Muscle of leg (tissue), 16 donors: ENCODE measurements at places on chromosomes 7 and 10. TPM values are rescaled to one million over a fixed set of nuclear protein-coding genes. Genes with fewer than 3 reads are reported as not detected.

- no peak for DNase-seq
These were observed 594 bp downstream of the CNNM1 start for GRCh38 chr10:99329554-99330346.

- DNase-seq: peak; percentile 65
These were observed 452 bp downstream of the SEMA3C start for GRCh38 chr7:80918399-80918798.

DNA sequence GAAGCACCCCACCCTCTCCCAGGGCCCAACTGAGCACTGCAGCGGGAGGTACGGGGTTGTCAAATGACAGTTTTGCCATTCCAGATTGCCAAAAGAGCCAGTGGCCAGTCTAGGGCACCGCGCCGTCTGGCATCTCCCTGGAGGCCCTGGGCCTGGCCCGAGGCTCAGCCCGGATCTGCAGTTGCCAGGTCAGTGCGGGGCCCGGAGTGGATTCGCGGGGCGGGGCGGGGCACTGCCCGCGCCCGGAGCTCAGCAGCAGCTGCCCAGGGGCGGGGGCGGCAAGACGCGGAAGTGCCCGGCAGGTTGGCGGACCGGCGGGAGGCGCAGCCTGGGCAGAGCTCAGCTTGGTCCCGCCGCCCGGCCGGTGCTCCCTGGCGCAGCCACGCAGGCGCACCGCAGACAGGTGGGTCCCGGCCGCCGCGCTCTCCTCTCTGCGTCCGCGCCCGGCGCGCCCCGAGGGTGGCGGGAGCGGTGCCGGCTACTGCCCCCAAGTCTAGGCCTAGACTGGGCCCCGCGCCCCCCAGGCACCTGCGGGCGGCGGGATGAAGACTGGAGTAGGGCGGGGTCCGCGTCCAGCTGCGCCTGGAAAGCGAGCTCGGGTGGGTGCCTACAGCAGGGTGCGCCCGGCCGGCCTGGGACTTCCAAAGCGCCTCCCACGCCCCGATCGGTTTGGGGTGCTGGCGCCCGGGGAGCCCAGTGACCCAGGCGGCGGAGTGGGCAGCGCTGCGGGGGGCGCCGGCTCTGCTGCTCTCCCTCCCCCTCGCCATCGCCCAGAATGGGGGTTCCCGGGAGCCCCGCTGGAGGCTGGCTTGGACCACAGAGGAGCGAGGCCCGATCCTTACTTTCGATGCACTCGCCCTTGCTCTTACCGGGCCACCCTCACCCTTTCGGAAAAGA is at the start of gene IRF5:
Gene IRF5, plus strand, starts transcription at position 281 of the 897 bp plus-strand sequence. CDS start 4,155 bp downstream, outside the sequence.
- peak; percentile 39 for DNase-seq

NCF1 gene
- total RNA-seq: 0.66 TPM

GRCh38 chr10:11793762-11794479 is 29.2 kb upstream of the PROSER2 start:
- DNase-seq: no peak

TEX36 gene
- total RNA-seq: not detected

ANKRD2 gene
- 27.6 TPM for total RNA-seq

DNA sequence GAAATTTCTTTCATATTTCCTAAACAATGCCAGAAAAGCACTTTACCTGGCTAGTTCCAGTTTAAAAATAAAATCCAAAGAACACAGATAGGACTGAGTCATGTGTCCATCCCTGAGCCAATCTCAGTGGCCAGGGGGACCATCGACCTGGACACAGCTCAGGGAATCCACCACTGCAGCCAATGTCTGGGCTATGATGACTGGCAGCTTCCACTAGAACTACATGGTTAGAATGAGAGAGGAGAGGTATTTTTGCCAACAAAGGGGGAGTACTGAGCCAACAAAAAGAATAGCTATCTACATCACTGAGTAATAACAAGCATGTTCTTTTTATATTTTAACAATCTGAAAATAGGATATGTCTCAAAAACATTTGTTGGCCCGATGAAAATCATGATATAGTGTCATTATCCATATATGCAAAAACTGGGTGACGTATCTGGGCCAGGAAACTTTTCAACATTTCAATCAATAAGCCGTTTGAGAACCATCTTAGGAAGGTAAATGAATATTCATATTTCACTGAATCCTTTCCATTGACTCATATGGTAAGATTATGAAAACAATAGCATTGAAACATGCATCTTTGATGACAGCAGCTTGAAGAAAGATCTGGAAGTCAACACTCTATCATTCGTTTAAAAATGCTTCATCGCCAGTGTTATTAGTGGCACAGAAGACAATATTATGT is 104.0 kb downstream of the TPK1 start:
- peak; percentile 2 for DNase-seq

KCNH2 gene
- total RNA-seq: 9.7 TPM

- no peak for DNase-seq
These were observed 167.5 kb downstream of the NRF1 start for GRCh38 chr7:129778770-129779601.

GRCh38 chr7:1649751-1650326 is 20.2 kb upstream of the ELFN1 start:
- no peak for DNase-seq

SYCE1 gene
- total RNA-seq: 0.13 TPM

DNA sequence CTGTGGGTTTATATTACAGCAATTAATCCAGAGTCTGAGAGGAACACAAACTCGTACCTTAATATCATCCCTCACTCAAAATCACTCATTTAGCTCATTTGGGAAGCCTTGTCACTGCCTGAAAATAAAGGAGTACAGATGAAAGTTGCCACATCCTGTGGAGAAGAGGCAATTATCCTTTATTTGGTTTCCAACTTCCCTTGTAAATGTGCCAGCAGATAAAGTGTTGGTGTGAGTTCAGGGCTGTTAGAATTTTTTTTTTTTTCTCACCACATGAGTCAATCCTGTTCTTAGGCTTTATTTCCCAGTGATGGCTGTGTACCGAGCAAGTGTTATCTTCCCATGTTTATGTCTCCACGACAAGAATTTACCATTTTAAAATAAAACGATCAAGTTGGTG is 99.0 kb upstream of the SMIM30 start:
- DNase-seq: no peak

- DNase-seq: no peak
These were observed 32.9 kb upstream of the ZC3HAV1L start for GRCh38 chr7:139068544-139069399.

GRCh38 chr7:43666938-43667337 is 62.4 kb downstream of the COA1 start:
- DNase-seq: no peak

- no peak for DNase-seq
These were observed 167.7 kb upstream of the PLXNA4 start for GRCh38 chr7:132743974-132744373.

GRCh38 chr10:75304741-75305390 is 69.1 kb upstream of the COMTD1 start:
- DNase-seq: no peak

GRCh38 chr10:69578508-69578991 is 5.3 kb upstream of the NEUROG3 start:
- no peak for DNase-seq

GAD2 gene
- 0.09 TPM for total RNA-seq

DPCD gene
- 23.8 TPM for total RNA-seq

CLEC5A gene
- 0.13 TPM for total RNA-seq

DNA sequence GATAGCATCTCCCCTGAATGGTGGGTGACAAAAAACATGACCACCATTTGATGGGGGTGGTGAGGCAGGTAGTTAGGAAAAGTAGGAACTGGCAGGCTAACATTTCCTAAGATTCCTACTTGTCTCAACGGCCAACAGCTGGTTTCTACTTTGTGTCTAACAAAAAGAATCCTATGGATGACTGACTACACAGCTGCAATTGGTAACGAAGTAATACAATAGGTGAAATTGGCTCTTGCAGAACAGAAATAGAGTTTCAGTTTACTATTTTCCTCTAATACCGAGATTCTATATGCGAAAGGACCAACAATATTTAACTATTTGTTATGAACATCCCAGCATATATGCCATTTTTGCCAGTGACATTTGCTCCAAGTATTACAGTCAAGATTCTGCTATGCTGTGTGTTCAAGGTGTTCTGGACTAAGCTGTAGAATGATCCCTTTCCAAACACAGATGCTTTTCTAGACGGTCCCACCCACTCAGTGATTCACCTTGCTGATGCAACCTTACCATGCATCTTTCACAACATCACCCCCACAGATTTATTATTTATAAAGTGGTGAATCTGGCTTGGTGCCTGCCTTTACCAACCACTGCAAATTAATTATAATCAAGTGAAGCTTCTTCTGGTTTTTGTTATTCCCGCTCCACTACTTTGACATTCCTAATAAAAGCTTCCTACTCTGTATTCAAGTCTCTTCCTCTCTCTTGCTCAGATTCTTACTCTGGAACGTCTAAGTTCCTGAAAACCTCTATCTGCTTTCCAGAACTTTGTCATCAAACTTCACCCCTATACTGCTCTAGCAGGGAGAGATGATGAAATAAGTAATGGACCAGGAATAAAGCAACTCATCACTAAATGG is 16.8 kb downstream of the BBIP1 start:
- DNase-seq: no peak

USP6NL gene
- total RNA-seq: 8.0 TPM

GRCh38 chr10:11719496-11720259 is 22.5 kb upstream of the ECHDC3 start:
- DNase-seq: no peak

ZC3HAV1L gene
- total RNA-seq: 9.0 TPM

CLDN4 gene
- total RNA-seq: 0.27 TPM

- no peak for DNase-seq
These were observed 87.3 kb downstream of the RUNDC3B start for GRCh38 chr7:87715545-87715944.

TLX1 gene
- not detected for total RNA-seq

DNA sequence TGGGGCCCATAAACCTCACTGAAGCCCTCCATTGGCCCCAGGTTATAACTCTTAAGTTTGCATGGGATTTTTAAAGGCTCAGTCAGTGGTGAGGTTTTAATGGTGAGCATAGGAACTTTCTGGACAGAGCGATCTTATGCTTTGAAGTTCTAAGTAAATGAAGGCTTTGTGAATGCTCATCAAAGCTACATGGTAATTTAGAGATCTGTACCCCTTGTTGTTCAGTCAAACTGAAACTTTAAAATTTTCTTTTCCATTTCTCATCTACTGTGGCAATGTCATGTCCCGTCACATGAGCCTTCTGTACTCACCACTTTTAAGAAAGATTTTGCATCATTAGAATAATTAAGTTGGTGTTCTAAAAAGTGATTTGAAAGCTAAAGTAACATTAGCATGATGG is 39.9 kb downstream of the CHN2 start:
- no peak for DNase-seq

ERCC6 gene
- 9.4 TPM for total RNA-seq

DNA sequence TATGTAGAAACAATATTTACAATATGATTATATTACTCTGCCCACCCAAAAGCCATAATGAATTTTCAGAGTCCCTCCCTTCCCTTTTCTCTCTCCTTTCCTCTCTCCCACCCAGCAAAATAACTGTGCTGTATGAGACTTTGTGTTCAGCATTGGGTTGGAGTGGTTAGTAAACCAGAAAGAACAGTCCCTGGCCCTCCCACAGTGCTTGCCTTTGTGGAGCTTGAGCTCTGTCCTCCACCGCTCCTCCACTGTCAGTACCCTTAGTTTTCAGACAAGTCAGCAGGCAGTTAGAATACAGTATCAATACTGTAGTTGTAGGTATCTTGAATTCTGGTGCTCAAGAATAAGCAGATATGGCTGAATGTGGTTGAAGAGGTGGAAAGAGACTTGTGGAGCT is 92.7 kb downstream of the CDK14 start:
- no peak for DNase-seq

- no peak for DNase-seq
These were observed 19.1 kb upstream of the PRF1 start for GRCh38 chr10:70621503-70622078.

DNA sequence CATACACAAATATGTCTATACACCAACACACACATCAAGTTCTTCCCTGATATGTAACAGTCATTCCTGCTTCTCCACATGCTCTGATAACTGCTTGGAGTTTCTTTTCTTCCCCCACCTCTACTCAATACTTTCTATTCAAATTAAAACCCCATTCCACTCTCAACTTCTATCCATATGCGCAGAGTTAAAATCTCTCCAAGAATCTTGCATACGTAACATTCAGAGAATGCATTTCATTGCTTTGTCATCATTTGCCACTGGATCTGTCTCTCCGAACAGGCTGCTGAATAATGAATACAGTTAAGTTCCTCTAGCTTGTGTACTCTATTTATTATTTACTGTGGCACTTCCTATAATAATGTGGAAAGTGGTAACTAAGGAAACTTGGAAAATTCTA is 68.8 kb downstream of the DGKB start:
- no peak for DNase-seq

DNA sequence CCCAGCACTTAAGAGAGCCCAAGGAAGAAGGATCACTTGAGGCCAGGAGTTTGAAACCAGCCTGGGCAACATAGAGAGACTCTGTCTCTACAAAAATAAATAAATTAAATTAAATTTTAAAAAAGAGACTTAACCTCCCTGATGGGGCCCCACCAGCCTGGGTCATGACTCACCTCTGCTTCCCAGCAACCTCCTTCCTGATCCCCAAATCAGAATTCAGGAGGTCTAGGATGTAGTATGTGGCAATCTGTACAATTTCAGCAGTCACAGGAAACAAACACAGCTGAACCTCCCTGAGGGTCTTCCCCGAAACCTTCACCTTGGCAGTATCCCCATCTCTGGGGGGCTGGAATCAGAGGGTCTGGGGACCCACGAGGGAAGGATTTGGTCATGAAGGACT is 9.7 kb upstream of the PPP1R35 start:
- no peak for DNase-seq

DNA sequence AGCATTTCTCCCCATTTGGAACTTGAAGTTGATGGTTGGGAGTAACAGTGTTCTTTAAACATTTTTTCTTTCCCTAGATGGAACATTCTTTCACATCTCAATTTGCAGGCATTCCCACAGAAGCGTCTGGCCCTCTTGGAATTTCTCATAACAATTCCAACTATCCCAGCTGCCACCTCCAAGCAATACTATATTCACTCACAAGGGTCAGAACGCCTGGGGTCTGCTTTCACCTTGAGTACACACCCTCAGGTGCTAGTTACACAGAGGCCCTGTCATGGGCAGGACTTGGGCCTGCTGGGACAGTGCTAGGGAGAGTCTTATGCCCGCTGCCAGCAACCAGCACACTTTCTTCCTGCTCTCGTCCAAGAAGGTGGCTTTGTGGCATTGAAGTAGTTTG is 136.5 kb downstream of the JCAD start:
- DNase-seq: no peak

- no peak for DNase-seq
These were observed 305.0 kb upstream of the ZNF32 start for GRCh38 chr10:43953672-43954071.

GTF2IRD1 gene
- total RNA-seq: 12.5 TPM

DNA sequence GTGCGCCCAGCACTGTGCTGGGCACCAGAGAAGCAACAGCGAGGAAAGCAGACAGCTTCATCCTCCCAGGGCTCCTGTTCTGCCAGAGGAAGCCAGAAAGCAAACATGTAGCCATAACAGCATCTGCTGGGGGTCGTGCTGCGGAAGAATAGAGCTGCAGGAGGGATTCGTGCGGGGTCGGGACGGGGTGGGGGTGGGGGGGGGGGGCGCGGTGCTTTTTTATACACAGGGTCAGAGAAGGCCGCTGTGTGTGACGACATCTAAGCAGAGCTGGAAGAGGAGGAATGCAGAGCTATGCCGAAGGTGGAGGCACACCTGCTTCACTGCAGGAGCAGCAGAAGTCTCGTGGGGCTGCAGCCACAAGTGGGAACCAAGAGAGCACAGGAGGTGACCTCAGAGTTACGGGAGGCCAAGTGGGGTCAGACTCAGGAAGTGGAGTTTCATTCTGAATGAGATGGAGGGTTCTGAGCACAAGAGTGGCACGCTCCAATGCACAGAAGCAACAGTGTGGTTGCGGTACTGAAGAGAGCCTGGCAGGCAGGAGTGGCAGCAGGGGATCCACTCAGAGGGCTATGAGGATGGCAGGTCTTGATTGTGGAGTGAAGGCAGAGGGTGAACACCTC is 11.1 kb downstream of the PKD1L1 start:
- DNase-seq: no peak
